ENCODE measurements at places on chromosomes 4 and X.

- H3K4me1 ChIP-seq = no peaks in the 10 kb centered on the region
- H3K4me3 ChIP-seq = no peak overlapping the region
- DNase-seq = no peak
- H3K27ac ChIP-seq = no peak overlapping the region
- no peaks in the 10 kb centered on the region for H3K27me3 ChIP-seq
These were observed 185.6 kb downstream of the SLC7A11 start for GRCh38 chr4:138056541-138056940.

- no peaks in the 10 kb centered on the region for H3K27me3 ChIP-seq
- H3K27ac ChIP-seq = no peak overlapping the region
- peaks cover 58% of the 10 kb centered on the region for H3K4me1 ChIP-seq
- H3K36me3 ChIP-seq = peaks cover 2% of the 10 kb centered on the region
These were observed 33.8 kb downstream of the TSPAN5 start for GRCh38 chr4:98624642-98625041.

GRCh38 chrX:78326401-78326800 lies 1.0 kb downstream of the CYSLTR1 start:
- peak overlapping the region; percentile 67 for H3K4me3 ChIP-seq
- H3K4me1 ChIP-seq = peaks cover 62% of the 10 kb centered on the region
- H3K36me3 ChIP-seq = no peaks in the 10 kb centered on the region
- no peak for DNase-seq
- no peak overlapping the region for H3K27ac ChIP-seq

DNA sequence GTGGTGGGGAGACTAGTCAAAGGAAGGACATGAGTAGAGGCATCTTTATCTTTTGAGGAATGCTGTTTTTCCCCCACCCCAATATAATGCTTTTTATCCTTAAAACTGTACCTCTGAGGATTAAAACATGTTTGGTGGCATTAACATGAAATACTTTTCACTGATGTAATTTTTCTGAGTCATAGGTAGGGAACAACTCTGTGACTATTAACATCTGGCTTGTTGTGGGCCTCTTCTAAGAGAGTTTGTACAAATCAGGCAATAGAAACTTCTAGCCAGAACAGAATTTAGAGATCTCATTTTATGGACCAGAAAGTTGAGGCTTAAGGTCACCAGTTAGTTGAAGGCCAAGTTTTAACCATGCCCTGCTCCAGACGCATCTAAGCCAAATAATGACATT lies 207.6 kb downstream of the SOX3 start:
- H3K4me1 ChIP-seq = no peaks in the 10 kb centered on the region
- no peaks in the 10 kb centered on the region for H3K27me3 ChIP-seq
- H3K4me3 ChIP-seq = no peak overlapping the region

GRCh38 chr4:25889589-25890503 lies 24.2 kb upstream of the SMIM20 start:
- H3K27me3 ChIP-seq = no peaks in the 10 kb centered on the region
- peaks cover 2% of the 10 kb centered on the region for H3K4me1 ChIP-seq
- no peak overlapping the region for H3K27ac ChIP-seq
- no peak overlapping the region for H3K4me3 ChIP-seq
- no peaks in the 10 kb centered on the region for H3K36me3 ChIP-seq
- DNase-seq = no peak

GRCh38 chr4:26873391-26874026 lies 12.9 kb downstream of the STIM2 start:
- peak overlapping the region; percentile 56 for H3K4me3 ChIP-seq
- peaks cover 86% of the 10 kb centered on the region for H3K4me1 ChIP-seq
- peak; percentile 50 for DNase-seq
- peaks cover 21% of the 10 kb centered on the region for H3K36me3 ChIP-seq
- H3K27ac ChIP-seq = peak overlapping the region; percentile 90

- no peaks in the 10 kb centered on the region for H3K4me1 ChIP-seq
- no peak for DNase-seq
- peaks cover 2% of the 10 kb centered on the region for H3K36me3 ChIP-seq
- H3K4me3 ChIP-seq = no peak overlapping the region
These were observed 3.3 kb downstream of the ADGRL3 start for GRCh38 chr4:61203436-61203790.

GRCh38 chr4:76270244-76271175 lies 19.0 kb downstream of the FAM47E start:
- H3K4me3 ChIP-seq = no peak overlapping the region
- peaks cover 5% of the 10 kb centered on the region for H3K27me3 ChIP-seq
- H3K27ac ChIP-seq = no peak overlapping the region
- no peak for DNase-seq
- no peaks in the 10 kb centered on the region for H3K4me1 ChIP-seq
- H3K36me3 ChIP-seq = no peaks in the 10 kb centered on the region

GRCh38 chr4:91170768-91171167 lies 1043.6 kb downstream of the CCSER1 start:
- no peaks in the 10 kb centered on the region for H3K36me3 ChIP-seq
- no peaks in the 10 kb centered on the region for H3K4me1 ChIP-seq
- H3K4me3 ChIP-seq = no peak overlapping the region
- H3K27me3 ChIP-seq = no peaks in the 10 kb centered on the region
- DNase-seq = no peak
